ENCODE measurements at places on chromosomes 2 and 18.
A peak's percentile ranks its signal among the peaks of the same experiment; 100 is the strongest.

DNA sequence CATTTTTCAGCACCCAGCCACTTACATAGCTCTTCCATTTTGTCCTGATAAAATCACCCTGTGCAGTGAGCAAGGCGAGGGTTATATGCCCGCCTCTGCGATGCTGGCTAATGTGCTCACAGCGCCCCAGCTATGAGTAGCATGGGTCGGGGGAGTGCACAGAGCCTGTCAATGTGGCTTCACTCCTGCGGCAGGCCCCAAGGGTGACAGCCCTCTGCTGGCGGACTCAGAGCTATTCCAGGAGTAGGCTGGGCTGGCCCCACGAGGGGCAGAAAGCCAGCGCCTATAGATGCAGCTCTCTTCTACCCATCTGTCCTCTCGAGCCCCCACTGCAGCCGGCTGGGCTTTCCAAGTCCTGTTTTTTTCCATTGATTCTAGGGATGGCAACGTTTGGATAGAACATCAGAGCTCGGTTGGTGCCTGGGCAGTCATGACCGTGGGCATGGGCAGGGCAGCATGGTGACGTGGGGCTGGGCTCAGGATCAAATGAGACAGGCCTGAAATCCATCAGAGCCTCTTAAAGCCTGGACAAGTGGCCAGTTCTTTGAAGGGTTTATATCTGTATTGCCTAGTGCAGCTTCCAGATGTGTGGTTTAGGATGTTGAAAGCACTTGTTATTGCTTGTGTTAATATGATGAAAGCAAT, 134.7 kb downstream of the MCFD2 start:
- DNase-seq, result no peak

GRCh38 chr2:28619213-28620196, 123.6 kb downstream of the PLB1 start:
- no peak for DNase-seq

- no peak for DNase-seq
Measured at GRCh38 chr2:121028577-121028976, 256.4 kb downstream of the TFCP2L1 start.

- no peak for DNase-seq
Measured at GRCh38 chr2:163602196-163602595, 133.6 kb downstream of the FIGN start.

DNA sequence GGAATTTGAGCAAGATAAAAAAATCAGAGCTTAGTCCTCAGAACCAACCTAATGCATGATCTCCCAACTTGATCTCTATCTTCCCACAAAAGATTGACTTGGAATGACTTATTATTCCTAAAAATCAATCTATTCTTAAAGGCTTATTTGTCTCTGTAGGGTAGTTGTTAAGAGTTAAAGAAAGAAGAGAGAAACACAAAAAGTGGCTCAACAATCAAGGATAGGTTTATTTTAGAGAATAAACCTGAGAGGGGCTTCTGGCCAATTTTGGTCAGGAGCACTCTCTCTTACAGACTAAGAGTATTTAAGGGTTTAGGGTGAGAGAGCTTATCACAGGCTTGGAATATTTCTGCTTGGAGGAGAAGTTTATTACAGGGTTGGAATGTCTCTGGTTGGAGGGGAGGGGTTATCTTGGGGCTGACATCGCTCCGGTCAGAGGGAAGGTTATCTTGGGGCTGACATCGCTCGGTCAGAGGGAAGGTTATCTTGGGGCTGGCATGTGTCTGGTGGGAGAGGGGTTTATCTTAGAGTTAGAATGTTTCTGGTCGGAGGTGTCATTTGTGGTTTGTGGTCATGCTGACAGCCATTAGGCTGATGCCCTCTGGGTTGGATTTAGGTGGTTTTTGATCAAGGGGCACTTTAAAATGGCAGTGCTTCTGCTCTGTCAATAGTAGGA, 2.4 kb upstream of the MFF start:
- no peak for DNase-seq

DNA sequence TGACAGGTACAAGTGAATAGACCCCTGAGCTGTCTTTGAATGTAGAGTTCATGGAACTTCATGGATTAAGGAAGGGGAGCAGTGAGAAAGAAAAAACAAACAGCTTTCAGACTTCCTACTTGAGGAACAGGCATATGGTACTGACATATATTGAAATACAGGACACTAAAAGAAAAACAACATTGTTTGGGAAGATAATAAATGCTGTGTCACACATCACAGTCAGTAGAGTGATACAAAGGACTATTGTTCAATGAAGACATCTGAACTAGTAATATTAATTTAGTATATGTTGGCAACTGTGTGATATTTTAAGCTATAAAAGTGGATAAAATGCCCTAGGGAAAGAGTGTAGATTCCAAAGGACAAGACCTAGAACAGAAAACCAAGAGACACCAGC, 3.3 kb downstream of the DSC2 start:
- no peak for DNase-seq

GRCh38 chr2:133607679-133608078, 39.4 kb upstream of the NCKAP5 start:
- no peak for DNase-seq

DNA sequence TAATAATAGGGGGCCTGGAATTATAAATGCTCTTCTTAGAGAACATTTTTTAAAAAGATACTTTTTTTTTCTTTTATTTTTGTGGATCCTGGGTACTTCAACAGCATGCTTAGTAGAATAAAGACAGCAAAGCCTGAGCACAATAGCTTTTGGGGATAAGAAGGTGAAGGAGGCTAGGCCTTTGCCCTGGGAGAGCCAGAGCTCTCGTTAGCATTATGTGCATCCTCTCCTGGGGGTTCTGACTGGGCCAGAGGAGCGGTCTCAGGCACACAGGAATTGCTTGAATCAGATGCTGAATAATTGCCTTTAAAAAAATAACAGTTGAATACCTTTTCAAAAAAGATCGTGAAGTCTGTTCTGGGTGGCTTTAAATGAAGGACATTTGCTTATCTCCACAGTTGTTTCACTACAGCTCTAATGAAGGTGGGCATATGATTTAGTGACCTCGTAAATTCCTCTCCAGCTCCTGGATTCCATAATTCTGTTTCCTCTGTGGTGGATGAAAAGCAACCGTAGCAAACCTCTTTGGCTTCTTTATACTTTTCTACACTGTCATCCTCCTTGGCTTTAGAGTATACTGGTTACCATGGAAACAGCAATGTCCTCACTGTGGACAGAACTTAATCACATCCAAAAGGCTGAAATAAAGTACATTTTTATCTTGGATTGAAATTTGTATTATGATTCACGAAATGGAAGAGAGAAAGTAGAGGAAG, 133.8 kb downstream of the MAIP1 start:
- no peak for DNase-seq

GRCh38 chr2:23658466-23658942, 268.4 kb downstream of the ATAD2B start:
- no peak for DNase-seq

GRCh38 chr2:110678457-110679336, 834 bp upstream of the BUB1 start:
- peak; percentile 44 for DNase-seq

GRCh38 chr2:8219096-8219495, 462.8 kb upstream of the ID2 start:
- no peak for DNase-seq

DNA sequence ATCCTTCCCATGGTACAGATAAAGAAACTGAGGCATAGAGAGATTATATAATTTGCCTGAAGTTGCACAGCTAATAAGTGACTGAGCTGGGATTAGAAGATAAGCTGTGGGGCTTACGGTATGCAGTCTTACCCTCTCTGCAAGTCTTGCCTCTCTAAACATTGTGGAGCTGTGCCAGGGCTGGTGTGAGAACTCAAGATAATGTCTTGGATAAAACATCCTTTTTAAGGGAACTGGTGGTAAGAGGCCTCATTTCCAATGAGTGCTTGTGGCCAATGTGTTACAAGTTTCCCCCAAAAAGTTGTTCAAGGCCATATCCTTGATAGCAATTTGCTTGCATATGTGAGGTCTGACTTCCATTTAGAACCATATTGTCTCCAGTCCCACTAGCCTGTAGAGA, 84.3 kb upstream of the ETAA1 start:
- DNase-seq, result no peak

DNA sequence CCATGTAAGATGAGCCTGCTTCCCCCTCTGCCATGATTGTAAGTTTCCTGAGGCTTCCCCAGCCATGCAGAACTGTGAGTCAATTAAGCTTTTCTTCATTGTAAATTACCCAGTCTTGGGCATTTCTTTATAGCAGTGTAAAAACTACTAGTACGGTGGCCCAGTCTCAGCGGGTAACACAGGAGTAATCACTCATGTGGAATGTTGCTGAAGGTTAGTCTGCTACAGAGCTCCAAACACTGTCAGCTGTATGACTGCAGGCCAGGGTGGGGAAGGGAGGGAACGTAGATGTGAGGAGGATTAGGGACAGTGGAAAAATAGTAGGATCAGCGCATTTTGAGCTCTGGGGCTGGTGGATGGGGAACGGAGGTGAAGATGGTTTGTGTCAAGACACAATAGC, 711.2 kb upstream of the SOX11 start:
- DNase-seq, result no peak

DNA sequence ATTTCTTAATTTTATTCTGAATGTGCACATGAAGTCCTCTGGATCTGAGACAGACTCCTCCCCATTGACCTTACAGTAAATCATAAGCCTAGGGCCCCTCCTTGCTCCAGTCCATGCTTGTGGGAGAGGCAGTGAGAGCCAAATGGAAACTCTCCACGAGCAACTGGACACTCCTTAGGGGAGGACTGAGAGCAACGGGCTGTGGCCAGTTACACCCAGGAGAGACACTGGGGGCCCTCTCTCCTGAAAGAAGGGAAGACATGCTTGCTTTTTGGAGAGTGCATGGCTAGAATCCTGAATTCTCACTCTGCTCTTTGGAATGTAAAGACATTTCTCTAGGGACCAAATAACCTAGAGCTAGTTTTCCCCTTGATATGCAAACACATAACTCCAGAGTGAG, 49.0 kb upstream of the BIN1 start:
- no peak for DNase-seq

DNA sequence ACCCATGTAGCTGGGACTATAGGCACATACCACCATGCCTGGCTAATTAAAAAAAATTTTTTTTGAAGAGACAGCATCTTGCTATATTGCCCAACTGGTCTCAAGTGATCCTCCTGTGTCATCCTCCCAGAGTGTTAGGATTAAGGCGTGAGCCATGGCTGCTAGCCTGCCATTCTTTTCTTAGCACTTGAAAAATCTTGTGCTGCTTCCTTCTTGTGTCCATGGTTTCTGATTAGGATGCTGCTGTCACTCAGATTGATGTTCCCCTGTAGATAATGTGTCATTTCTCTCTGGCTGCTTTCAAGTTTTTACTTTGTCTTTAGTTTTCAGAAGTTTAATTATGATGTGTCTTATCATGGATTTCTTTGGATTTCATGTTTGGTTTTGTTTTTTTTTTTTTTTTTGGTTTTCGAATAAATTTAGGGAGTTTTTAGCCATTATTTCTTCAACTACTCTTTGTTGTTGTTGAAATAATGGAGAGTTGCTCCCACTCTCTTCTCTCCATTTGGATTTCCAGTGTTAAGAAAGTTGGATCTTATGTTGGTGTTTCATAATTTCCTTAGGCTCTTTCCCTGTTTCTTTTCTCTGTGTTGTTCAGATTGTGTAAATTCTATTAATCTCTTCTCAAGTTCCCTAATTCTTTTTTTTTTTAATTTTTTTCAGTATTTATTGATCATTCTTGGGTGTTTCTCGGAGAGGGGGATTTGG, 2.5 kb downstream of the ATP9B start:
- no peak for DNase-seq

DNA sequence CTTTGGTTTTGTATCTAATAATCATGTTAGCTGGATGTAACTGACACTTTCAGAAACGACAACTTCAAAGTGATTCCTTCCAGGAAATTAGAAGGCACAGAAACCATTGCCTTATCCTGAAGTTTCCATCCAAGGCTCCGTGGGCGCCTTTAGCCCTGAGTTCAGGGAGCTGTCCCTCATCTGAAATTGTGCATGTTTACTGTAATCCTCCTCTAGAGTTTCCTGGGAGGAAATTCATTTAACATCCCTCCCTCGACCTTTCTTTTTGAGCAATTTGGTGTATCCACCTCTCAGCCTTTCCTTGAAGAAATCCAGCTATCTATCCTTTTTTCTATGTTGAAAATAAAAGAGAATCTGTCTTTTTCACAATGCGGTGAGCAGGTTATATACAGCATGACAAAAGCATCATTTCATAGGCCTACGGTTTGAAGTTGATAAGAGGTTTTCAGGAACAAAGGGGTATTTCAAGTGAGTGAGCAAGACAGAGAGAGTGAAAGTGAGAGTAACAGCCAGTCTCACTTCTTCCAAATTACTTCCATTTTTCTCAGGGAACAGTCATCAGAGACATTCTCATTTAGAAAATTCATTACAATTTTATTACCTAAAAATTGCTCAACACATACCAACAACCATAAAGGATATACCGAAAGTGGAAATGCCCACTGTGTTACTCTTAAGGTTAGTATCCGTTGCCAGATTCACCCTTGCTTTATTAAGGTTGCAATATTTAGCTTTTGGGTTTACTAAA, 167.3 kb downstream of the MREG start:
- no peak for DNase-seq
